ENCODE measurements at places on chromosomes 2 and 18.
A peak's percentile ranks its signal among the peaks of the same experiment; 100 is the strongest.

GRCh38 chr18:62102221-62102620, 84.6 kb downstream of the PIGN start:
- DNase-seq, result no peak

GRCh38 chr2:231688719-231689118, 19.6 kb upstream of the PTMA start:
- DNase-seq, result no peak

- no peak for DNase-seq
Observed at GRCh38 chr2:34266908-34267697, 668.0 kb upstream of the FAM98A start.

- no peak for DNase-seq
Observed at GRCh38 chr2:213011505-213011904, 139.9 kb downstream of the IKZF2 start.

GRCh38 chr18:53946594-53946993, 277.9 kb downstream of the MBD2 start:
- DNase-seq, result no peak

DNA sequence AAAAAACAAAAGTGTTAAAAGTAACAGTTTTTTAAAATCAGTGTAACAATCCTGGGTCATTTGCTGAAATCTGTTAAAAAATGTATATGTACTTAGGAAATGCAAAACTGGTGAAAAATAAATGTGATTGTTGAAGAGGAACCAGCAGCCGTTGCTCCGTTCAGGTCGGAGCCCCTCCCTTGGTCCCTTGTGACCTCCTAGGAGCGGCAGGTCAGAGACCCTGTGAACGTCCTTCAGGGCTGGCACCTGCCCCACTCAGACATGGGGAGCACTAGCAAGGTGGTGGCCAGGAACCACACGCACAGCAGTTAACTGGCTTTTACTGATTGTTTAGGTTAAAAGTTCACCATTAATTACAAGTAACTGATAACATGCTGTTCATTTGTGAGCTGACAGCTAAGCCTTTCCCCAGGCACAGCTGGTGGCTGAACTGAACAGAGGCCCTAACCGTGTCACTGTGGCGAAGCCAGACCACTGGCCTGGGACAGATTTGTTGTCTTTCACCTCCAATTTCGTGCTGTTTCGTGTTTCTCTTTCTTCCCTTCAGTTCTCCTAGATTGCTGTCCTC, 159.2 kb upstream of the ALKAL2 start:
- no peak for DNase-seq

- DNase-seq, result no peak
Observed at GRCh38 chr18:79056827-79057367, 12.3 kb upstream of the ATP9B start.

- peak; percentile 20 for DNase-seq
Observed at GRCh38 chr2:96265349-96265839, 403 bp downstream of the TMEM127 start.

All from NT2/D1 (cell line).